ENCODE measurements at places on chromosomes 7 and 10.

- no peak for DNase-seq
These were observed 371.5 kb upstream of the PODXL start for GRCh38 chr7:131927770-131928423.

GRCh38 chr7:92781117-92781720 is 55.2 kb downstream of the CDK6 start:
- no peak for DNase-seq

- no peak for DNase-seq
These were observed 3.1 kb downstream of the STARD3NL start for GRCh38 chr7:38181111-38181510.

- no peak for DNase-seq
These were observed 1037.1 kb downstream of the REEP3 start for GRCh38 chr10:64558094-64558835.

- DNase-seq: no peak
These were observed 95.3 kb upstream of the CYP26C1 start for GRCh38 chr10:92965314-92965713.

- no peak for DNase-seq
These were observed 158.1 kb upstream of the CHST15 start for GRCh38 chr10:124251317-124252065.

DNA sequence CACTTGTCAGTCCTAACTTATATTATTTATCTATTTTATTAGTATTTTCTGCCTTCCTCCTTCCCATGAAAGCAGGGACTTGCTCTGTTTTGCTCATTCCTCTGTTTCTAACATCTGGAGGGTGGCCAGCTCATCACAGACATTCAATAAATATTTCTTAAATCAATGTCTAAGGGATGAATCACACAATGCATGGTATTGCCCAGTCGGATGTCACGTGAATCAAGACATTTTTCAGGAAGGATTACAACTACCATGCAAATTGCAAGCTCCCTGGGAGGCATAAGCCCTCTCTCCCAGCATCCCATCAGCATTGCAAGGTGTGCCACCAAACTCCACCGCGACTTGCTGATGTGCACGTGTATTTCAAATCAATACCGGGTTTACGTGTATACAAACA is 146.6 kb upstream of the RNF32 start:
- no peak for DNase-seq

GRCh38 chr7:145169908-145170307 is 334.1 kb upstream of the TPK1 start:
- DNase-seq: no peak

Data from stimulated activated CD8-positive, alpha-beta memory T cell treated with anti-CD3 and anti-CD28 coated beads, Interleukin-2, amount 100 ng/mL, for 48 hours (primary cell).